ENCODE measurements at places on chromosomes 6 and 20. TPM values are rescaled to one million over a fixed set of nuclear protein-coding genes. Genes with fewer than 3 reads are reported as not detected.

DNA sequence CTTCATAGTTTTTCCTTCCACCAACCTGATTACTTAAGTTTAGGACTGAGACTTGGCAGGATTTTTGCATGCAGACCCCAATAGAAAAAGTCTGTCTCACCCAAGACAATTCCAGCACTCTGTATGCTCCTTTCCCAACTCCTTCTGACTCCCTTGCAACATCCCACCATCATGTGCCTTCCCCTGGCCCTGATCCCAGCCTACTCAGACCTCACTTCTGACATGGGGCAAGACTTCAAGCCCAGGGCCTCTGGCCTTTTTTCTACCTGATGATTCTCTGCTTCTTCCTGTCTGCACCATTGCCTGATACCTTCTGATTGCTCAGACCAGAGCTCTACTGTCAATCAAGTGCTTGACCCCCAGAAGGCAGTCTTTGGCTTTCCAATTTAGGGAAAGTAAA is 96.6 kb downstream of the HAO1 start:
- DNase-seq = no peak

DNA sequence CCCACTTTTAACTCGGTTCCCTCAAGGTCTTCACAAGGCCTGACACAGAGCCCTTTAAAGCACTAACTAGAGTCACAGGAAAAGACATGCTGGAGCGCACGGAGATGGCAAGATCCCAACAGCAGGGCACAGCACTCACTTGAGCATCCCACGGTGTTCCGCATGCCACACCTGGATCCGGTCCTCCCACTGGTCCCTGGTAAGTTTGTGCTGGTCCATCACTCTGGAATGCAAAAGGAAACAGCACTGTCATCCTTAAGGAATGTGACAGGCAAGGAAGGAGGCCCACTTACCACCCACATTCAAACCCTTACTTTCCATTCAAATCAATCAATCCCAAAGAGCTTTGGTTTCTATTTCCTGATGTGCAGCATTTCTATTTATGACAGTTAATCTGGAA is 34.7 kb downstream of the EZR start:
- DNase-seq = no peak

ITPR3 gene
- 6.6 TPM for total RNA-seq

DNA sequence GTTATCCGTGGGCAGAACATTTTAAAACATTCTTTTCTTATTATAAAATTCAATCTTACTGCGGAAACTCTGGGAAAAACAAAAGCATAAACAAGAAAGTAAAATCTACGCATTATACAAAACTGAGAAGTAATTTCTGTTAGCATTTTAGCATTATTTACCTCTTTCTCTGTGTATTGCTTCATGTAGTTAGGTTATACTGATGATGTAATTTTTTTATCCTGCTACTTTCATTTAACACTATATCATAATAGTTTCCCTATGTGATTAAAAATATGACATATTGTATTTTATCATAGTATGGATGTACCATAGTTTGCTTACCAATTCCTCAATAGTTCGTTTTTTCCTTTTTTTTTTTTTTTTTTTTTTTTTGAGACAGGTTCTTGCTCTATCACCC is 4.2 kb upstream of the GCNT2 start:
- DNase-seq = no peak

DNA sequence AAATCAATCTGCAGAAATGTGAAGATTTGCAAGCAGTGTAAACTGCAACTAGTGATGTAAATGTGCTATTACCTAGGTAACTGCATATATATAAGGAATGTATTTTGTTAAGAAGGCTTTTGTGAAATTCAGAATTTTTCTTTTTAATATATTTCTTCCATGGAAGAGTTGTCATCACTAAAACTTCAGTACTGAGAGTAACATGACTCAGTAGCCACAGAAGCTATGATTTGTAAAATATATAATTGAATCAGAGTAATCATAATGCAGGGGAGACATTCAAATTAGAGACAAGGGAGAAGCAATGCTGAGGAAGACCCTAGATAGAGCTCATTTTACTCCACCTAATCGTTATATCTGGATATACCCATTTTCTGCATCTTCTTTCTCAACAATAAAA is 141.7 kb downstream of the ADGRG6 start:
- DNase-seq = no peak

CST5 gene
- total RNA-seq = not detected

- DNase-seq = no peak
Measured at GRCh38 chr6:30264743-30265142, 51.5 kb upstream of the TRIM26 start.

Measured in H4 (cell line).